Stomach (tissue), 19 donors: ENCODE measurements at places on chromosomes 6 and 20. TPM values are rescaled to one million over a fixed set of nuclear protein-coding genes. Genes with fewer than 3 reads are reported as not detected.
A peak's percentile ranks its signal among the peaks of the same experiment; 100 is the strongest.

DNA sequence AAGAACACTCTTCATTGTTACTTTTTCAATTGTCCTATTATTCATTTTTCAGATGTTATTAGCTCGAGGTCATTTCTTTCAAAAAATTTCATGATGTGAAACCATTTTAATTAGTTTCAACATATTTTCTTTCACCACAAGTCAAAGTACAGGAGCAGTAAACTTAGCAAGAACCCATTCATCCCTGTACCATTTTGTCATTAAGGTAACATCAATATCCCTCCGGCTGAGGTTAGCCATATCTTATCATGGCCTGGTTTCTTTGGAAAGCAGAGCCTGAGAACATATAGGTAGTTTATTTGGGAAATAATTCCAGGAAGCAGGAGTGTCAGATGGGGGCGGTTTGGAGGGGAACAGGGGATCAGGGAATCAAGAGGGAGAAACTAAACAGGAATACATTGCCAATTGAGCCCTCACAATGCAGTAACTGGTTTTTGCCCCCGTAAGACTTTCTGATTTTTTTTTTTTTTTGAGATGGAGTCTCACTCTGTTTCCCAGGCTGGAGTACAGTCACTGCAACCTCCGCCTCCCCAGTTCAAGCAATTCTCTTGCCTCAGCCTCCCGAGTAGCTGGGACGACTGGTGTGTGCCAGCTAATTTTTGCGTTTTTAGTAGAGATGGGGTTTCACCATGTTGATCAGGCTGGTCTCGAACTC is 83.7 kb downstream of the MKKS start:
- DNase-seq: no peak

DNA sequence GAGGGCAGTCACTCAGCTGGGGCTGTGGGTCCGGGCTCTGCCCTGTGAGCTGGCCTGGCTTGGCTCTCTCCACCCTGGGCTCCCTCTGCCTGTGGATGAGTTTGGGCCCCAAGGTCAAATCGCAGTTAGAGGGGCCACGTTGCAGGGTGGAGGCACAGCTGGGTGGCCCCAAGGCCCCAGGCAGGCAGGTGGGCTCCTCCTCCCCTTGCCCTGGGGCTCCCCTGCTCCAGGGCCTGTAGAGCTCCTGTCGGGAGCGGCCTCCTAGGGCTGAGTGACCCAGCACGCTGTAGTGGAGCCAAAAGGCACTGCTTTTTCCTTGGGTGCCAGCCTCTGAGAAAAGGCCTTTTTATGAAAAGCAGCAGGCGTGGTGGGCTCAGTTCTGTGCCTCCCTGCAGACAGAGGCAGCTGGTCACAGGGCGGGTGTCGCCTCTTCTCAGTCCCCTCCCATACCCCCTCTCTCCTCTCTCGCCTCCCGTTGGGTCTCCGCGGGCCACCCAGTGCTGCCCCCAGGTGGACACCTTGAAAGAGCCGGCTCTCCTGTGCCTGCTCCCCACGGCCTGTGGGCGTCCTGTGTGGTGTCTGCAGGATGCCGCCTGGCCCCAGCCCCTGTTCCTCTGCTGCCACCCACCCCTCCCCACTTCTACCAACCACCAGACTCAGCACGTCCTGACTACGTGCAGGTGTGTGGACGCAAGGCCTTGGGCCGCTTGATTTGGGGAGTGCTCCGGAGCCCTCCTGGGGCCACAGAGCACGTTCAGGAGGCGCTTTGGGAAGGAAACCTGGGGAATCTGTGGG is 13.2 kb downstream of the SS18L1 start:
- peak; percentile 60 for DNase-seq

DNA sequence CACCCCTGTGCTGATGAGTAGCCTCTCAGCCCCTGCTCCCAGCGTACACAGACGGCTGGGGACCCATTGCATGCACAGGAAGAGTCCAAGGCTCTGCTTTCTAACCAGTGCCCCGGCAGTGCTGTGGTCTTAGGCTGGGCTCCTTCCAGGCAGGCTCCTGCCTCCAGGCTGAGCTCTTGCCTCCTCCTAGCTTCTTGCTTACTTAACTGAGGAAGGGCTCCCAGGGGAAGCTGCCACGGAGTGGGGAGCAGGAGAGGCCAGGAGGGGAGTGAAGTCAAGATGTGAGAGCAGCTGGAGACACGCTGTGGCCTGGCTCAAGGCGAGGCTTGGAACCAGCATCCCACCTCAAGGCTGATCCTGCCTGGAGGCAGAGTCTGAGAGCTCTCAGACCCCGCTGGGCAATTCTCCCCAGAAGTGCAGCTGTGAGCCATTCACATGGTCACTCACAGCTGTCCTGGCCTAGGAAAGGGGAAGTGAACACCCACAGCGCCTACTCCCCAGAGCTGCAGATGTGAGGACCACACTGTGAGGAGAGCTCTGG is 141.0 kb downstream of the TBXT start:
- no peak for DNase-seq

GRCh38 chr6:35474131-35474941 is 6.1 kb downstream of the RPL10A start:
- DNase-seq: no peak

DNA sequence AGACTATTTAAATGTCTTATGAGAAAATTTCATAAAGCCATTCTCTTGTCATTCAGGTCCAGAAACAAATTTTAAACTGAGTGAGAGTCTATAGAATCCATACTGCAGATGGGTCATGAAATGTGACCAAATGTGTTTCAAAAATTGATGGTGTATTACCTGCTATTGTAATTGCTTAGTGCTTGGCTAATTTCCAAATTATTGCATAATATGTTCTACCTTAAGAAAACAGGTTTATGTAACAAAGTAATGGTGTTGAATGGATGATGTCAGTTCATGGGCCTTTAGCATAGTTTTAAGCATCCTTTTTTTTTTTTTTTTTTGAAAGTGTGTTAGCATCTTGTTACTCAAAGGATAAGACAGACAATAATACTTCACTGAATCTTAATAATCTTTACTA is 5.0 kb downstream of the MARCKS start:
- no peak for DNase-seq

CYP24A1 gene
- not detected for total RNA-seq

GRCh38 chr6:144606083-144606482 is 320.9 kb downstream of the UTRN start:
- DNase-seq: no peak

- DNase-seq: no peak
Measured at GRCh38 chr6:132746048-132746447, 11.7 kb downstream of the VNN2 start.

- DNase-seq: no peak
Measured at GRCh38 chr6:16295060-16295459, 56.7 kb downstream of the GMPR start.

LAMP5 gene
- total RNA-seq: not detected

LKAAEAR1 gene
- total RNA-seq: not detected
